ENCODE measurements at places on chromosomes 4 and X.
A peak's percentile ranks its signal among the peaks of the same experiment; 100 is the strongest.

- no peak for DNase-seq
Measured at GRCh38 chr4:5798946-5799345, 87.9 kb downstream of the EVC start.

- DNase-seq = no peak
Measured at GRCh38 chrX:3066555-3066954, 25.3 kb downstream of the ARSF start.

DNA sequence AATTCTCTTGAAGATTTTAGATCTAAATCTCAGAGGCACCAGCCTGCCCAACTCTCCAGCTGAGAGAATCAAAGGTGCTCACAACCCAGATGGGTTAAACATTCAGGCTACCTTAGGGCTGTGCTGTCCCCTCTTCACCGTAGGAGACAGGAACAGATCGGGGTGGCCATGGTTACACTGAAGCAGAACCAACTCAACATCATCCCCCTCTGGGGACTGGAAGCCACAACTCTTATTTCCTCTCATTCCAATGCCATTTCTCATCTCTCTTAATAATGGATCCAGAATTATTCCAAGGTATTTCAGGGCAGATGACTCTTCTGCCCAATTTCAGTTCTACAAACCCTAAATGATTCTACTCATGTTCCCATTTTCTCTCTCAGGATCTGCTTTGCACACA, 109.7 kb downstream of the NKX6-1 start:
- peak; percentile 52 for DNase-seq

DNA sequence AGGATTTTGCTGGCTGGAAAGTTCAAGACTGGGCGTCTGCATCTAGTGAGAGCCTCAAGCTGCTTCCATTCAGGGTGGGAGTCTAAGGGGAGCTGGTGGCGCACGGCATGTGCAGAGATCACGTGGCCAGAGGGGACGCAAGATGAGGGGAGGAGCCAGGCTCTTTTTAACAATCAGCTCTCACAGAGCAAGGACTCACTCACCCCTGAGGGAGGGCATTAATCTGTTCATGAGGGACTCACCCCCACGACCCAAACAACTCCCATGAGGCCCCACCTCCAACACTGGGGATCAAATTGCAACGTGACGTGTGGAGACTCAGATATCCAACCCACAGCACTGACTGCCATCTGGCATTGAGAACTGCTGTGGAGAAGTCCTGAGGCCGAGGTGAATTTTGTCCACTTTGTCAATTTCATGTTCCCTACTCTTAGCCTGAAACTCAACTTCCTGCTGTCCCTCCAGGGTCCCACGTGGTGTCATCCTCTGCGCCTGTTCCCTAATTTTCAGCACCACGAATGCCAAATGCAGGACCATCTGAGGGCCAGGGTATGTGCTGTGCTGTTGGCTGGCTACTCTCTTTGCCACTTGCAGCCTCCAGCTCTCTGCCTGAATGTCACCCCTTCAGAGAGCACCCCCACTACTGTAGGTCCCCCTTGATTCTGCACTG, 5.6 kb downstream of the ZFP92 start:
- DNase-seq = no peak

- no peak for DNase-seq
Measured at GRCh38 chrX:129678614-129679195, 23.9 kb upstream of the APLN start.

- DNase-seq = no peak
Measured at GRCh38 chr4:78468272-78468671, 83.3 kb upstream of the ANXA3 start.

DNA sequence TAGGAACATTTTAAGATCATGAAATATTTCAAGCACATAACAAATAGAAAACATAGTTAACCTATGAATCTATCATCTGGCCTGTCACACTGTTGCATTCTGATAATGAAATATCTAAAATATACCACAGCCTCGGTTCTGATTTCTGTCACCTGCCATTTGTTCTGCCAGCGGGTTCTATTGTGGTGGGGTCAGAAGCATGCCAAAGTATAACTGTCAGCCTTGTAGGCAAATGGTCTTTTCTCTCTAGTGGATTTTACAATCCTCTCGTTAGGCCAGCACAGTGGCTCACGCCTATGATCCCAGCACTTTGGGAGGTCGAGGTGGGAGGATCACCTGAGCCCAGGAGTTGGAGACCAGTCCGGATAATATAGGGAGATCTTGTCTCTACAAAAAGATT, 47.9 kb downstream of the HTRA3 start:
- no peak for DNase-seq

DNA sequence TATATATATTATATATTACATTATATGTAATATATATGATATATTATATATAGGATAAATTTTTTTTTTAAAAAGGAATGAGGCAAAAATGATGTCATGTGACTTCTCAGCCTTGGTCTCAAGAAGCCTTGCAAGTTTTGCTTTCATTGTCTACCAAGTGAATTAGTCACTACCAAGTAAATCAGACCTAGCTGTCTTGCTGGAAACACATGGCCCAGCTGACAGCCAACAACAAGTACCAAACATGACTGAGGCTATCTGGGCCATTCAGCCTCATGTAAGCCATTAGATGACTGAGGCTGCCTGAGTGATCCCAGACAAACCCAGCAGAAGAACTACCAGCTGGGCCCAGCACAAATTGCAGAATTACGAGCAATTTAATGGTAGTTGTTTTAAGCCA, 44.9 kb downstream of the HAND2 start:
- no peak for DNase-seq

- DNase-seq = no peak
Measured at GRCh38 chr4:146511381-146511780, 10.4 kb downstream of the SLC10A7 start.

- no peak for DNase-seq
Measured at GRCh38 chr4:6608758-6609414, 31.6 kb upstream of the MRFAP1 start.

- no peak for DNase-seq
Measured at GRCh38 chrX:38717871-38718270, 83.4 kb upstream of the MID1IP1 start.

GRCh38 chr4:120809518-120809917, 113.0 kb downstream of the PRDM5 start:
- DNase-seq = no peak

DNA sequence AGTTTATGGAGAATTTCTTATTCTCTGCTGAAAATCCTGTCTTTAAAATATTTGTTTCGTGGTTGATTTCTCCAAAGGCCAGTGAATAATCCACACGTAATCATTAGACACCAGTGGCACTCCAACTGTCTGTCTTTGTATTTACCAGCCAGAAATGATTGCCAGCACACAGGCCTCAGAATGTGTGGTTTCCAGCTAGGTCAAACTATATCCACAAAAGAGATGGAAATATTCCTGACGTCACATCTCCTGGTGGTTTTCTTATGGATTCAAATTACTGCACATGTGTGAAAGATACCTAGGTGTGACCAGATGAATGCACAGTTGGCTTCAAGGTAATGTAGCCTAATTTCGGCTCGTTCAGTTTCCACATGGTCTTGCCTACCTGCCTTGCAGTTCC, 27.2 kb upstream of the TENM3 start:
- DNase-seq = no peak

DNA sequence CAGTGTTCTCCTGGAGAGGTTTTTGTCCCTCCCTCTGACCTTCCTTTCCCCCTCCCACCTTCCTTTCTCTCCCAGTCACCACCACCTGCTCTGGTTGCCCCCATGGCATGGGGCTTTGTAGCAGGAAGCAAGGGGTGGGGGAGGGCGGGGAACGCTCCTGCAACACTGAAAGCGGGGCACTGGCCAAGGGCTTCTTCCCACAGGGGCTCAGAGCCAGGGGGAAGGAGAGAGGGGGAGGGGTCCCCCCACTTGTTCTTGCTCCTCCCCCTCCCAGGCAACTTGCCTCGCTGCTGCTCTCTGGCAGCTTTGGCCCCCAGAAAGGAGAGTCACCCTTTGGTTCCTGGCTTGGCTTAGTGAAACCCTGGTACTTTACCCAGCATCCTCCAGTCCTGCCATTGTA, 48.4 kb downstream of the BCORL1 start:
- no peak for DNase-seq

- DNase-seq = no peak
Measured at GRCh38 chrX:135432881-135433521, 11.3 kb downstream of the SMIM10L2A start.

DNA sequence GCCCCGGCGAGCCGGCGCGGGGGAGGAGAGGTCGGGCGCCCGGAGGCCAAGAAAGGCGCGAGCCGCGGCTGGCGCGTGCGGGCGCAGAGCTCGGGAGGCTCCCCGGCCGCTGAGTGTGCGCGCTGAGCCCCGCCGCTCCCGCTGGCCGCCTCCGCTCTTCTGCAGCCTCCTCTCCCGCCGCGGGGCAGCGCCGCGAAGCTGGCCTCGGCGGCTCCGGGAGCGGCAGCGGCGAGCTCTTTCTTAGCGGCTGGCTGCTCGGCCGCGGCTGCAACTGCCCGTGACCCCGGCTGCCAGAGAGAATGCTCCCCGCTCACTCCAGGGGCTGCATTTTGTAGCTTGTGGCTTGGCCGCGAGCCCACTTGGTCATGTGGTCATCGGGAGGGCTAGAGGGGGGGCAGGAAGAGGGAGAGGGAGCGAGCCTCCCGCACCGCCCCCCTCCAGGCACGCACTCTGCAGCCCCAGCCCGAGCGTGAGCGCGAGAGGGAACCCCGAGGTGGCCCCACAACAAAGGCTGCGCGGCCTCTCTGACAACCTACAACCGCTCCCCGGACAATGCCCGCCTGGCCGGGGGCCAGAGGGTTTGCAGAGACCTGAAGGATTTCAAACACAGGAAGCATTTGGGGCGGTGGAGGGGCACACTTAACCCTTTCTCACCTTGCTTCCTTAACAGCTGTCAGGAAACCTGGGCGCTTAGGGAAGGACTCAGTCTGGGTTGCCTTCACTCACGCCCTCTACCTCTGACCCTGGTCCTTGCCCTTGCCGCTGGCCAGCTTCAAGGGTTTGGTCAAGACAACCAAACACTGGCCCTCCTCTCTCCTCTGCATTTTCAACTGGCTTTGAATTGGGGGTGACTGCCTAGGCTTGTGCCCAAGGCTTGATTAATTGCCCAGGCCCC, at the start of gene APLN:
APLN (minus strand) TSS at position 305 of the 895 bp plus-strand sequence. CDS start 326 bp downstream, outside the sequence.
- DNase-seq = peak; percentile 19

GRCh38 chr4:25030277-25031076, at the start of gene LGI2:
Gene LGI2, minus strand, starts transcription at chr4:25030946. Its CDS starts 253 bp downstream, at chr4:25030693.
- peak; percentile 11 for DNase-seq

DNA sequence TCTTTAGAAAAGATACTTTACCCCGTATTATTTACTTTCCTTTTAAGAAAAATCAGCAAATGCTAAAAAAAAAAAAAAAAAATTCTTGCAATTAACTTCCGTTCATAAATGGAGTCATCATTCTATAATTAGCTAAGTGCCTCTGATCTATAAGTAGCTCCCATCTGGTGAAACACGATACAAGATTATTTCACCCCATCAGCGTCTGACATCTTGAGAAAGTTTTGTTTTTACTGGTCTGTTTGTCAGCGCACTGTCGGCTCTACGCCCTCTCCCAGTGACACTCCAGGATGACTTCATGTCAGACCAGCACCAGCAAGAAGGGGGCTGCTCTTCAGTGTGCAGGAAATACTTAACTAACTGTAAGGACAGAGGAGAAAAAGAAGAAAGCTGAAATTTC, 108.3 kb downstream of the AFAP1 start:
- peak; percentile 95 for DNase-seq

- DNase-seq = peak; percentile 68
Measured at GRCh38 chrX:40266490-40267333, 169.0 kb upstream of the BCOR start.

GRCh38 chrX:145694048-145694447, 123.6 kb upstream of the SLITRK2 start:
- DNase-seq = no peak

GRCh38 chr4:149923736-149924135, 108.1 kb upstream of the IQCM start:
- no peak for DNase-seq

GRCh38 chr4:184897895-184898294, 72.1 kb upstream of the ACSL1 start:
- DNase-seq = no peak

GRCh38 chr4:41525129-41525528, 12.8 kb upstream of the LIMCH1 start:
- peak; percentile 94 for DNase-seq

- DNase-seq = no peak
Measured at GRCh38 chr4:185278716-185279115, 69.3 kb downstream of the SNX25 start.

DNA sequence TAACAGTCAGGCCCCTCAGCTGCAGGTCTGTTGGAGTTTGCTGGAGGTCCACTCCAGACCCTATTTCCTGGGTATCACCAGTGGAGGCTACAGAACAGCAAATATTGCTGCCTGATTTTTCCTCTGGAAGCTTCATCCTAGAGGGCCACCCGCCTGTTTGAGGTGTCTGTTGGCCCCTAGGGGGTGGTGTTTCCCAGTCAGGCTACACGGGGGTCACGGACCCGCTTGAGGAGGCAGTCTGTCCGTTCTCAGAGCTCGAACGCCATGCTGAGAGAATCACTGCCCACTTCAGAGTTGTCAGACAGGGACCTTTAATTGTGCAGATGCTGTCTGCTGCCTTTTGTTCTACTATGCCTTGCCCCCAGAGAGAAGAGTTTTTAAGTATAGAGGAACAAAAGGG, 160.8 kb downstream of the DKK2 start:
- DNase-seq = no peak

GRCh38 chrX:38660395-38661102, 99.2 kb downstream of the TSPAN7 start:
- no peak for DNase-seq

GRCh38 chrX:118360429-118361125, 14.7 kb downstream of the WDR44 start:
- DNase-seq = peak; percentile 13

GRCh38 chrX:118726396-118726795, 1.0 kb upstream of the IL13RA1 start:
- no peak for DNase-seq

Measured in fibroblast of skin of right quadriceps (primary cell).